Activated T-helper 1 cell treated with anti-CD3 and anti-CD28 coated beads, Interleukin-2, amount 50 U/mL, for 16 hours (primary cell): ENCODE measurements at places on chromosomes 3 and 15.

GRCh38 chr3:167166012-167166411 is 214.1 kb downstream of the ZBBX start:
- no peak for DNase-seq

GRCh38 chr3:197787412-197787811 is 3.6 kb upstream of the LRCH3 start:
- DNase-seq = no peak

- no peak for DNase-seq
Observed at GRCh38 chr3:61774279-61774890, 213.0 kb downstream of the PTPRG start.

DNA sequence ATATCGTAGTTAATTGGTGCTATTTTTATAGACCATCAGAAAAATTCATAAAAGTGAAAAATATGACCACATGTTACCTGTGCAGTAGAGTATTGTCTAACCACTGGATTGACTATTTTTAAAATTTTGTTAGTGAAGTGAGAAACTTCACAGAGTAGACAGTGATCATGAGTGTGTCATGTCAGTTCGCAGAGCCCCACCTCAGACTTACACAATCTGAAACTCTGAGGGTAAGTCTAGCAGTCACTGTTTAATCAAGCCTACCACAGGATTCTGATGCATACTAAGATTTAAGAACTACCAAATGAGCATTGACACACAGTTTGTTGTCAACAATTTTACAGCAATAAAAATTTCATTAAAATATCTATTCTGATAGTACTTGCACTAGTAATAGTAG is 552.9 kb upstream of the SUCLG2 start:
- no peak for DNase-seq

DNA sequence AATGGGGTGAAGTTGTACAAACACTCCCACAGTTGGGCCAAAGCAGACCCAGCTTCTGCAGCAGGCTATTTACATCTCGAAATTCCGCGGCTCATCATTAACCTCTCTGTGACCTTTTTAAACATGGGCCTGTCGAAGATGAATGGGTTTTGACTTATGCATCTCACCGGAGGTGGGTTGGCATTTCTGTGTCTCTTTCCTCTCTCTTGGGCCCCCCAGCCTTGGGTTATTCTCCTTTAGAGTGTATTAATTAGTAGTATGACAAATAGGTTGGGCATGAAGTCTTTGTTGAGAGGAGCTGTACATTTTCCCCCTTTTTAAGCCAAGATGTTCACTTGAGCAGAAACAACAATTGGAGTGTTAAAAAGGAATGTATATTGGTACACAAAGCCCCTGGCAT is 9.8 kb downstream of the SMAD6 start:
- no peak for DNase-seq

GRCh38 chr3:189863031-189863430 is 231.8 kb downstream of the TP63 start:
- DNase-seq = no peak

GRCh38 chr3:9203317-9203716 is 46.1 kb downstream of the SRGAP3 start:
- no peak for DNase-seq

DNA sequence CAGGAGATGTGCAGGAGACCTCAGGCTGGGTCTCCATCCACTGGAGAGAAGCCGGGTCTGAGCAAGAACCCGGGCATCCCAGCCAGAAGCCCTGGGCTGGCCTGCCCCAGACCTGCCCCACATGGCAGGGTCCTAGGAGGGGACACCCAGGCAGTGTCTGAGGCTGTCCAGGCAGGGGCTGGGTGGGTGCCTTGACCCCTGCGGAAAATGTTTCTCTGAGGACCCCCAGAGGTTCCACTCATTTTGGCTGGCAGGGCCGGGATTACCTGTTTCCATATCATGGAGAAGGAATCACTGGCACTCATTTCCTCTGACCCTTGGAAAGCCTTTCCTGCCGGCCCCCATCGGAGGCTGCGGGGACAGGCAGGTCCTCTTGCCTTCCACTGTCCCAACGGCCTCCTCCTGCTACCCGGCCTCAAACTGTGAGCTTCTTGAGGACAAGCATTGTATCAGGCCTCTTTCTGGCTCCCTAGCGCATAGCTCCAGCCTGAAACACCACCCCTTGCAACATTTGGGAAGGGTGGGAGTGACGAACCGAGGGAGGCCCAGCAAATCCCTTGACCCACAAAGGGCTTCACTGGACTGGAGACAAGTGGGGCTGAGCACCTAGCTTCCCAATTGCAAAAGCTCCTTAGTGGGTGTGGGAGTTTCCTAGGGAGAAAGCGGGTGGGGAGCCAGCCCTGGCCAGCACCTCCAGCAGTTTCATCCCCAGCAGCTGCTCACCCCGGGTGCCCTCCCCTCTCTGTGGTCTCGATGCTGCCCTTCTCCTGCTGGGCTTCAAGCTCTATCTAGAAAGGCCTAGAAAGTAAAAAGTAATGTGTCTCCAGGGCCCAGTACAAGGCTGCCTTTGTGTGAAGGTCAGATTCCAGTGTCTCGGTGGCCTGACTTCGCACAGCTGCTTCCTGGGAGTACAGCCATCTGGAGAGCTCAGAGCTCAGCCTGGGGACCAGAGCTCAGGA is 29.7 kb downstream of the ACSBG1 start:
- no peak for DNase-seq

GRCh38 chr15:23687143-23687470 is at the start of gene NDN:
TSS of gene NDN (minus strand) at chr15:23687305. CDS start at chr15:23687217, 88 bp downstream.
- no peak for DNase-seq

GRCh38 chr3:134656211-134656800 is 5.5 kb upstream of the KY start:
- DNase-seq = no peak

DNA sequence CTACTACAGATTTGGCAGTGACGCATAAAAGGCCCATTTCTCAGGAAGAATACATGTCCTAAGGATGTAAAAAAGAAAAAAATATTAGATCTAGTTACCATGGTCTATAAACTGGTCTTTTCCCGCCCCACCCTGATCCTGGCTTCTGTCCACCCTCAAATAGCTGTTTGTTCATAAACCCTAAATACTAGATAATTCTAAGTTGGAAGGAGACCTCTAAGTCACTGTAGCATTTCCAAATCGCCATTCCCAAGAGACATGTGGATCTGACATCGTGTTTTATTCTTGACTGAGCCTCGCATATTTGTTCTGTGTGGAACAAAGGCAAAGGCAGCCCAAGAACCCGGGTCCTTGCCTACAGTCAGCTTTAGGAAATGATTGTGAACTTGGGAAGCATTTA is 49.0 kb downstream of the LMCD1 start:
- no peak for DNase-seq
